ENCODE measurements at places on chromosomes 1 and 21.

DNA sequence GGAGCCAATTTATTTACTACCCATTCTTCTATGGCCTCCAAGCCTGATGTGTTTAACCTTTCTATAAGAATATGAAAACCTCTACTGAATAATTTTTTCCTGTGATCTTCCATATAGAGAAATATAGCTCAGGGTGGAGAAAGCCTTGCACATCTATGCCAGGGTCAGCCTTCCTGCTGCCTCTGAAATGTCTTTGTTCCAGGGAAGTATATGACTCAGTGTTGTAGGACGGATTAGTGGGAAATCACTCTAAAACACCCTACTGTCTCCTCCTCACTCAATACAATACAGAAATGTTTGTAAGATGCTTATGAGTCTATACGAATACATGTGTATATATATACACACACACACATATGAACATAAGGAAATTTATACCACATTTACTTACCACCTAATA is 1044.9 kb downstream of the BRINP3 start:
- no peak for DNase-seq

- no peak for DNase-seq
These were observed 34.3 kb downstream of the S100B start for GRCh38 chr21:46570631-46571030.

- DNase-seq: no peak
These were observed 5.5 kb downstream of the THEM5 start for GRCh38 chr1:151847867-151848596.

GRCh38 chr1:89609781-89610456 is 23.0 kb upstream of the LRRC8C start:
- DNase-seq: no peak

- DNase-seq: no peak
These were observed 5.0 kb downstream of the KDM5B start for GRCh38 chr1:202802998-202803932.

DNA sequence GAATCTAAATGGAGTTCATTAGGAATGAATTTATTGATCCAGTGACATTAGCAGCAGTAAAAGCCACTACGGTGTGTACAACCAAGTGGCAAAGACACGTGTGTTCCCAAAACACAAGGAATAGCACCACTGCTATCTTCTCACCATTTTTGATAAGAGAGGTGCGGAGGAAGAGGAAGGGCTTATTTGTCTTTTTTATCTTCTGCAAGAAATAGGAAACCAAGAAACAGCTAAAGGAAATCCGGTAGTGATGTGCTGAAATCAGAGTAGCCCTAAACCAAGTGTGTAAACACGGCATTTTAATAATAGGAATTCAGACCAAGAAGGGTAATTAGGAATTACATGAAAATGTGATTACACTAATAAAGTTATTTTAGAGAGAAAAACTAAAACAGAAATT is 9.1 kb upstream of the SCYL3 start:
- DNase-seq: no peak

DNA sequence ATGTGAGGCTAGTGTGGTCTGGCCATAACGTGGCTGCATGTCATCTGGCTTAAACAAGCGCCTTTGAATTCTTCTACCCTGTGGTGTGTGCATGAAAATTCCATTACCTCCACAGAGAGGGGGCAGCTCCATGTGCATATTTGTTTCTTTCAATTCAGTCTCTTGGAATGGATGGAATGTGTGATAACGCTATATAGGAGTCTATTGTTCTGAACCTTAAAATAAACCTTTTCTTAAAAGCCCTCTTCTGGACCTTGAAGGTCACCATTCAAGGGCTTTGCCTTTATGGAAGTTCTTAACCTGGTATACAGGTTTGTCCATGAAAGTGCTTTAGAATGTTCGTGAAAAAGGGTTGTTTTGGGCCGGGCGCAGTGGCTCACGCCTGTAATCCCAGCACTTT is 118.2 kb upstream of the ADGRL2 start:
- no peak for DNase-seq

GRCh38 chr1:218390618-218391017 is 45.5 kb downstream of the TGFB2 start:
- DNase-seq: no peak

DNA sequence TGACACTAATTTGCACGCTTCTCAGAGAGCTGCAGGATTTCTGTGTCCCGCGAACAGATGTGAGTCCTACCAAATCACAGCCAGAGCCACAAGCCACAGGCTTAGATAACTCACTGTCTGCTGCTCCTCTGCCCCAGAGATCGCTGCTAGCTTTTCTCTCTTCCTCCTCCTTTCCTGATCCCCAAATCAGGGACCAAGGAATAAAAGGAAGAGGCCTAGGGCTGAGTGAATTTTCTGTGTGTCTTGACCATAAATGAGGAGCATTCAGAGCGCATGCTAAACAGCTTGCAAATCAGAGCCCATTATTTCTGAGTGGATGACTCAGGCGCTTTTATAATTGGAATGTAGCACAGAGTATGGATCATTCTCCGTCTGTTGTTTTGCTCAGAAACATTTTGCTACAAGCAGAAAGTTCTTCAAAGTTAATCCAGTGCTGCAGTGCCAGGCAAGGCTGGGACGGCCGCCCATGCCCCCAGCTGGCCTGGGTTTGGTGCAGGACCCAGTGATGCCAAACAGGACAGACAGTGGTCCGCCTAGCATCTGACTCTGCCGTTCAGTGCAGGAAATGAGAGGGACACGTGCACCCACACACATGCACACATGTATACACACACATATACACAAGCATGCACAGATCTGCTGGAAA is 38.2 kb downstream of the KCNAB2 start:
- no peak for DNase-seq

DNA sequence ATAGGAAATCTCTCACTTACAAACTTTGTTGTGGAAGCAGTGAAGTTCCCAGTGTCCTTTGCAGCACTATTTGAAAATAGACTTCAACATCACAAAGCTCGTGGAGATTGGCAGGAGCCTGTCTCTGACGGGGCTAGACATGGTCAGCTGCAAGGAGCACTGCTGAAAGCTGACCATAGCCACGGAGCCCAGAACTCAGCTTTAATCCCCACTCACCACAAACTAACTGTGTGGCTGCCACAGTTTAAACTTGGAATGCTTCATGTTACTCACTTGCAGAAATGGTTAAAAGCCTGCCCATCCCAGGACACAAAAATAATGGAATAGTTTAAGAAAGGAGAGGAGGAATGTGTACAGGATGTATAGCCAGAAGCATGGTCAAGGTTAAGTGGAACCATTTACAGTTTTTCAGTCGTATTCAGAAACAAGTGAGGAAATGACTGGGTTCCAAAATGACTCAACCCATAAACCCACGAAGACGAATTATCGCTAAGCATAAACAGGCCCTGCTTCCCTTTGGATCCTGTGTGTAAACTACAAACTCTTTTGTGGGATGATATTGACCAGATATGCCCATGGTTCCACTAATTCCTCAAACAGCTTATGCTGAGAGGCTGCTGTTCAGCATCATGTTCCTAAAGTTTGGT is 18.2 kb downstream of the DNALI1 start:
- DNase-seq: no peak

DNA sequence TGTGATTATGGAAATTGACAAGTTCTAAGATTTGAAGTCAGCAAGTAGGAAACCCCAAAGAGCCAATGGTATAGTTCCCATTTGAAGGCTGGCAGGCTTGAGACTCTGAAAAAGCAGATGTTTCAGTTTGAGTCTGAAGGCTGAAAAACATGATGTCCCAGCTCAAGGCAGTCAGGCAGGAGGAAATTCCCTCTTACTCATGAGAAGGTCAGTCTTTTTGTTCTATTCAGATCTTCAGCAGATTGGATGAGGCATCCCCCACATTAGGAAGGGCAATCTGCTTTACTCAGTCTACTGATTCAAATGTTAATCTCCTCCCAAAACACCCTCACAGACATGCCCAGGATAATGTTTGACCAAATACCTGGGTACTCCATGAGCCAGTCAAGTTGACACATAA is 372.5 kb upstream of the ST6GALNAC5 start:
- DNase-seq: no peak

GRCh38 chr1:234958066-234958705 is 170.5 kb downstream of the TOMM20 start:
- no peak for DNase-seq

- DNase-seq: no peak
These were observed 126.9 kb upstream of the PLPPR5 start for GRCh38 chr1:99131546-99131945.

DNA sequence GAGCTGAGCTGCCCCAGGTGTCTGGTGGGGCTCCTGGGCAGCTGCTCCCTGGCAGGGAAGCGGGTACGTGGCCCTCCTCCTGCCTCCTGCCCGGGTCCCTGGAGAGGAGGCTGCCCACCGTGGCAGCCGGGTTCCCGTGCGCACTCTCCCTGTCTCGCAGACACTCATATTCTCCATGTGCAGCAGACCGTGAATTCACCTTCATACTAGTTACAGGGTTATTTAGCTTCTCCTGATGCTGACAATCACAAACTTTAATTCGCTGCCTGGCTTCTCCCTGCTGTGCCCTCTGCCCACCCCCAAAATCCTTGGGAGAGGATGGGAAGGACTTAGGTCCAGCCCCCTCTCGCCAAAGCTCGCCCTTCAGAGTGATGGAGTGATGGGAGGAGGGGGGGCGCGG is 95.3 kb downstream of the CASZ1 start:
- no peak for DNase-seq

GRCh38 chr1:34761176-34761761 is 1.7 kb downstream of the GJB4 start:
- no peak for DNase-seq

GRCh38 chr21:41294548-41295231 is 21.9 kb upstream of the FAM3B start:
- no peak for DNase-seq

GRCh38 chr1:204451352-204452124 is 39.9 kb upstream of the PPP1R15B start:
- no peak for DNase-seq

GRCh38 chr1:39959651-39960333 is 4.8 kb downstream of the MFSD2A start:
- no peak for DNase-seq

DNA sequence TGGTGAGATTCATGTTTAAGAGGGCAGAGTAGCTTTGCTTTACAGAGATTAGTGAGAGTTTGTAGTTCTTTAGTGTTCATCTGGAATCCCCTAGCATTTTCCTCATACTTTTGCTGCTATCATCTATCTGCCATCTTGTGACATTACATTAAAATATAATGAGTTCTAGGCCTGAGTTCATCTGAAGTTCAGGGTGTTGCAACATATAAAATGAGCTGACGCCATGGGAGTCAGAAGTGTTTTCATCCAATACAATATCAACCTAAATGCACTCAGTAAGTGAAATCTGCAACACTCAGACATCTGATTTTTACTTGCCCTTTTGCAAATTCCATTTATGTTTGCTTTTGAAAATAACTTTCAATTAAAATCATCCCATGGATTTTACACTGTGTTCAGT is 153.8 kb downstream of the NTNG1 start:
- no peak for DNase-seq

DNA sequence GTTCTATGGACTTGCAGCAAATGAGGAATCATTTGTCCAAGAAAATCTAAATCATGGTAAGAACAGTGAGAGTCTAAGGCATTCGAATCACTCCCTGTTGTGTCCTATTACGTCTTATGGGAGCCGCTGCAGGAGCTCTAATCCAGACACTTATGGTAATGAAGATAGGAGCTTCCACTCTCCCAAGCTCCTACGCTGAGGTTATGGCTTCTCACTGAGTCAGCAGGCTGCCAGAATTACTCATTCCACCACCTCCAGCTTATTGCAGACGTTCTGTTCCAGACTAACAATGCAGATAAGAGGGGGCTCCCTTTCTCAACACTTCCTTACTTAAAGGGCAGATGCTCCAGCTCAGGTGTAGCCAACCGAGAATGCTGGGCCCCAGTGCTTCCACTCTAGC is 212.6 kb downstream of the GREM2 start:
- peak; percentile 4 for DNase-seq

- no peak for DNase-seq
These were observed 15.9 kb upstream of the CEP350 start for GRCh38 chr1:179938752-179939151.

Measured in SK-N-DZ (cell line).